Activated naive CD4-positive, alpha-beta T cell treated with anti-CD3 and anti-CD28 coated beads for 36 hours (primary cell): ENCODE measurements at places on chromosomes 4 and X. TPM values are rescaled to one million over a fixed set of nuclear protein-coding genes. Genes with fewer than 3 reads are reported as not detected.

APLN gene
- total RNA-seq, result 0.15 TPM

LONRF3 gene
- 5.0 TPM for total RNA-seq

STAP1 gene
- 18.9 TPM for total RNA-seq

MGAT4D gene
- total RNA-seq, result not detected

CYBB gene
- total RNA-seq, result 0.07 TPM

SERTM2 gene
- 0.25 TPM for total RNA-seq

RAB41 gene
- not detected for total RNA-seq

GAB1 gene
- total RNA-seq, result 0.29 TPM

KLHL34 gene
- total RNA-seq, result 1.2 TPM
